ENCODE measurements at places on chromosomes 2 and 18. TPM values are rescaled to one million over a fixed set of nuclear protein-coding genes. Genes with fewer than 3 reads are reported as not detected.

DNA sequence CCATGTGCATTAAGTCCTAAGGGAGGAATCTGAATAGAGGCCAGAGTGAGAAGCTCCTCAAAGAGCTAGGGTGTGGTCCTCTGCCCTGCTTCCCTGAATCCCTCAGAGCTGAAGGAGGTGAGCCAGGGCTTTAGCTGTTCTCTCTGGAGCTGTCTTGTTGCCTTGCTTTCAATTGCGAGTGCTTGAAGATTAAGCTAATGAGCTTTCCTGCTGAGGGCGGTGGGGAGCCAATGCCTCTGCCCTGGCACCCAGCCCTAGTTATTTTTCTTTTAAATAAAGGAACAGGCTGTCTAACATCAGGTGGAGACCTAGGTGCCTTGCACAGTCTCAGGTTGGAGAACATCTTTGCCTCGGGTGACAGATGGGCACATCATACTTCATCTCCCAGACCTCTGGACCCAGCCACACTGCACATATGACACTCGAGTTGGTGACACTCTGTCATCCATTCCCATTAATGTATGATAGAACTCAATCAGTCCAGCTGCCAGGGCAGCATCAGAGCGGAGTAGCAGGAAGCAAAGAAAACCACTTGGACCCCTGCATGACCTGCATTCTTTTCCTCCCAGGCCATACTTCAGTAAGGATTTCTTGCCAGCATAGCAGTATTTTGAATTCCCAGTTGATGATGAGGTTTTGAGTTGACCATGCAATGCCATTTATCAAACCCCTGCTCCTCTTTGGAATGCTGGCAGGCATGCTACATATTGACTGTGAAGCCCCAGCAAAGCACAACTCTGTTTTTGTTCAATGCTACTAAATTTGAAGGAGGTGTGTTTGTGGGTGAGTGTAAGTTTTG, 292.7 kb downstream of the RNF144A start:
- no peak for DNase-seq

GRCh38 chr2:223950448-223951347, 5.6 kb upstream of the WDFY1 start:
- no peak for DNase-seq

ALK gene
- total RNA-seq, result 0.24 TPM

DNA sequence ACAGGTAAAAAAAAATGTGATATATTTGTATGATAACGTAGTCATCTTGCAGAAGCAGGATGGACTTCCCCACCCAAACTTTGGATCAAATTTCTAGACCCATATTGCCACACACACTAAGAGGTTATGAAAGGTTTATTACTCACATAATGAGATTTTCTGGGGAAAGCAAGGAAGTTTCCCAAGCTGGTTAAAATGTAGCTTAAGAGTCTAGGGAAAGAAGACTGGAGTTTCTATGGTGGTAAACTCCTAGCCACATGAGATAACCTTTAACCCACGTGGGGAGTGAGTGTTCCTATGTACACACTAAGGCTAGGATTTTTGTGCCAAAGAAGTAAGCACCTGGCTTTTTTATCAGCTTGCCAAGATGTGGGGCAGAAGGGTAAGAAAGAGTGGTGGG, 335.7 kb upstream of the UBE2E3 start:
- no peak for DNase-seq

DNA sequence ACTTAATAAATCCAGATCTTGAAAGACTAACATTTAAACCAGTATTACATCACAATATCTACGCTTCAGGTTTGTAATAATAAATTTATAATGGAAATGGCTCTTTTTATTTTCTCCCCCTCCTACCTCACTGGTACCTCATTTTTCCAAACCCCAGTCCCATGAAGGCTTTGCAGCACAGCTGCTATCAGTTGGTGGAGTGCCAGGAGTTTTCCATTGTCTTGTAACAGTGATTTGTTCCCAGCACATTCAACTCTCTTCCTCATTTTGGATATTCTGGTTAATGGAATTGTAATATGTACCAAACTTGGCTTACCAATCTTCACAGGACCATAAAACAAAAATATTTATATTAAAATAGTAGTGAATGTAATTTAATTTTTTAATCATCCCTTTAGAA, 91.2 kb downstream of the VRK2 start:
- DNase-seq, result no peak

STARD6 gene
- not detected for total RNA-seq

- DNase-seq, result no peak
Measured at GRCh38 chr18:22446325-22446724, 28.6 kb upstream of the CTAGE1 start.

- DNase-seq, result no peak
Measured at GRCh38 chr2:198351647-198352046, 547.3 kb downstream of the PLCL1 start.

GRCh38 chr18:11309172-11309571, 159.8 kb upstream of the PIEZO2 start:
- DNase-seq, result no peak

CCDC148 gene
- total RNA-seq, result 5.7 TPM

TXNDC2 gene
- total RNA-seq, result 0.55 TPM

DNA sequence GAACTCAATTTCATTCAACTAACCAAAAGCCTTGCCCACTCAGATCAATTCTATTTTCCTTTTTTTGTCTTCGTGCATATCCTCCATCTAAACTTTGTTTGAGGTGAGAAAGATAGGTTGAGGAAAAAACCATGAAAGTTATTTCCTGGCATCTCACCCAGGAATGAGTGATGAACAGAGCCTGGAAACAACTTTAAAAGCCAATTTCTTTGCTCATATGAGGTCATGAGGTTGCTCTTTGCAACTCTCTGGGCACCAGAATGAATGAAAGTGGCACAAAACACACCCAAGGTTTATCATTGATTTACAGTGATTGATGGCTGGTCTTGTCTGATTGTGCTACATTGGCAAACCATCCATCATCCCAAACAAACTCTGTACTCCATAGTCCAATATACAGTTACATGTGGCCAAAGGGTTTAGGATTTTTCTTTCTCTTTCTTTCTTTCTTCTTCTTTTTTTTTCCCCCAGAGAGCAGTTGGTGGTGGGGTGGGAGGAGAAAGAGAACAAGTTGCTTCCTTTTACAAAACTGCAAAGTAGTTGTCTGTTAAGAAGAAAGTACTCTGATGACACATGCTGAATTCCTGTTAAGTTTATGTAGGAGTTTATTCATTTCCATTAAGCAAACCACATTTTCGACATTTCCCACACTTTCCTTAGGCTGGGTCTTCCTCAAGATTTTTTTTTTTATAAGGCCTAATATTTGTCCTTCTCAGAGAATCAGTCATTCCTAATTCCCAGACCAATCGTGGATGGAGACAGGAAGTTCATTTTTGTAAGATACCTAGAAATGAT, 575.9 kb upstream of the ZEB2 start:
- no peak for DNase-seq

DNA sequence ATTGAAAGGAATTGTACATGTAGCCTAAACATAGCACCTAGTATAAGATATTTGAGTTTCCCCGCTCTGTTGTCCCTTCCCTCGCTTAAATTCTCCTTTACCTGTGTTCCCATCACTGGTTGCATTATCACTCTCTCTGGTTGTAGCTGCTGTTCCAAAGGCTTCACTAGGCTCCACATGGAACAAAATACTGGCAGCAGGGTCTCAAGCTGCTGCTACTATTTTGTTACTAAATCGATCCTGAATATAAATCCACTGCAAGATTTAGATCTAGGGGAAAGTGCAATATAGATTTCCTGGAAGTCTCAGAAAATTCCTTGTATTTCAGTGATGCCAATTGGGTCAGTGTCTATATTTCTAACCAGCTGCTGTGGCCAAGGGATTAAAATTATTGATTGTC, 443.5 kb downstream of the SATB2 start:
- no peak for DNase-seq

- peak; percentile 84 for DNase-seq
Measured at GRCh38 chr2:36597532-36598377, at the start of gene FEZ2. Gene FEZ2 (minus strand): TSS chr2:36598168. CDS start chr2:36598142, 26 bp downstream.

DNA sequence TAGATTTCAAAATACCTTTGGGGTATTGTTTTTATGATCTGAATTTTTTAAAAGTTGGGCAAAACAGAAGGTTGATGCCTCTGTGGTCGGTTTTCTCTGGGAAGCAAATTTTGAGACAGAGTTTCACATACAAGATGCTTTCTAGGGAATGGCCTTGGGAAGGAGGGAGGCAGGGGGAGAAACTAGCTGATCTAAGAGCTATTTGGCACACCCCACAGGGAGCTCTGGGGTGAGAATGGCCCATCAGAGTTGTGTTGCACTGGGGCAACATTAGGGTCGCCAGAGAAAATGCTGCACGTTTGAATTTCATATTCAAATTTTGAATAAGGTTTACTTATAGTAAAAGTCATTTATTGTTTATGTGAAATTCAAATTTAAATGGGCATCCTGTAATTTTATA, 11.9 kb upstream of the ADAM23 start:
- DNase-seq, result no peak

GRCh38 chr2:62306751-62307468, 111.0 kb downstream of the B3GNT2 start:
- no peak for DNase-seq

DNA sequence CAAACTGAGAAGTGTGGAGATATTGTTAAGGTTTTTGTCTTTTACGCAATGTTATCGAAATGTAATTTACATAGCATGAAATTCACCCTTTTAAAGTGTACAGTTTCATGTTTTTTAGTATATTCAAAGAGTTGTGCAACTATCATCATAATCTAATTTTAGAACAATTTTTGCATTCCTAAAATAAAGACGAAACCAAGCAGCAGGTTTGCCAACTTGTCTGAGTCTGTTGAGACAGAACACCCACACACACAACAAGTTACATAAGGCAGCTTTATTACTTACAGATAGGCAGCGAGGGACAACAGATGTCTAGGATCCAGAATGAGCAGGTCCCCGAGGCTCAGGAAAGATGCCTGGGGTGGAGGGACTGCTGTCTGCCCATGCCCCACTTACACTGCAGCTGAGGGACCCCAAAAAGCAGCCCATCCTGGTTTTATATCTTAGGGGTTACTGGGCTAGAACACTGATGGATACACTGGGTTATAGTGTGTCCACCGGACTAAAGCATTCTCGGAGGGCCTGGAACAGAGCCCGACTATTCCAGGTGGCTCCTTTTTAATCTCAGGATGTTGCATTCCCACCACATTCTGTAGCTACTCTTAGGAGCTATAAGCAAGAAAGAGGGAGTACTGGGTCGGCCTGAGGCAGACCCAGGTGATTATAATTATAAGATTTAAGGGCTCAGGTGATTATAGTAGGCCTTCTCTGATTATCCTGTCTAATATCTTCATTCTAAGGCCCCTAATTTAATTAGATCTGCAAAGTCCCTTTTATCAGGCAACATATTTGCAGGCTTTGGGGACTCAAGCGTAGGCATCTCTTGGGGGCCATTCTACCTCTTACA, 150.2 kb upstream of the DOK6 start:
- DNase-seq, result no peak

ERBB4 gene
- total RNA-seq, result 0.38 TPM

GRCh38 chr2:189091253-189091652, 88.3 kb downstream of the COL5A2 start:
- DNase-seq, result no peak

DNA sequence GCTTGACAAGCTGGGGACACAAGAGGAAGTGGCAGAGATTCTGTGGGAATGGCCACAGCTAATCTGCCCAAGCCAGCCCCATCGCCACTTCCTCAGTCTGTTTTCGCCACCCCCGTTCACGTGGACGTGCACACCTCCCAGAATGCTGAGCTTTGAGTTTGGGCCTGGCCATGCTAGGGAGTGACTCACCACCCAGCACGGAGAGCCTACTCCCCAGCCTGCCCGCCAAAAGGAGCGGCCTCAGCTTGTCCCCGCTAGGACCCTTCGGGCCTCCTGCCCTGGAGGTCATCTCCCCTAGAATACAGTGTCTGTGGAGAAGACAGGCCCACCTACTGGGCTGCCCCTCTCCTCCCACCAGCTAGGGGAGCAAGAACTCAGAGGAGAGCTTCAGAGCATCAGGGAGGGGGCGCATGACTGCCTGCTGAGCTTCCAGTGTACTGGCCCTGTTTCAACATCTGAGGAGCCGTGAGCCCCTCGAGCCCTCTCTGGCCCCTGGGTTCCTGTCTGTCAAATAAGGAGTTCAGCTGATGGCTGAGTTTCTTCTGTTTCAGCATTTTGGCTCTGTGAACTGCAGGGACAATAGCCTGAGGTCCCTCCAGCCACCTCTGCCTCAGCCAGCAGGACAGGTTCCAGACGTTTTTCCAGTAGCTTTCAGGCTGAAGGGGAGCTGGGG, 5.1 kb downstream of the SLC35F6 start:
- DNase-seq, result peak; percentile 40

DNA sequence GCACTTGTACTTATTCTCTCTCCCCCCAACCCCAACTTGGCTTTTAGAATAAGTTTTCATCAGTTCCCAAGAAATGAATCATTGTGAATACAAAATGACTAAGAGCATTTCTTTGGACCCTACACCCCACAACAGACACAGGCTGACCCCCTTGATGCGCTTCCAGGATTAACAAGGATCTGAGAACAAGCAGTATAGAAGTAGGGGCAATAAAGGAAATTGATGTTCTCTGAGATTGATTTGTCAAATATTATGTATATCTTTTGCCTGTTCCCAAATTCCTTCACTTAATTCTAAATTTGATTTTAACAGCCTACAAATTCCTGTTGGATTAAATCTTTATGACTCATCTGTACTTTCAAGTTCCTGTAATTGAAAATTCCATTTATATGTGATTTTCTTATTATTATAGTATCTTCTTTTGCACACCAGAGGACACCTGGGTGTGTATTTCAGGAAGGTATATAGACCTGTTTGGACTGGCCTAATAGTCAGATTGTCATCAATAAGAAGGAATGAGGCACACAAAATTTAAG, 10.2 kb upstream of the PTPN4 start:
- no peak for DNase-seq

- DNase-seq, result peak; percentile 36
Measured at GRCh38 chr2:23404426-23404825, 19.4 kb downstream of the KLHL29 start.

- DNase-seq, result no peak
Measured at GRCh38 chr18:42784632-42785031, 330.9 kb downstream of the RIT2 start.

DNA sequence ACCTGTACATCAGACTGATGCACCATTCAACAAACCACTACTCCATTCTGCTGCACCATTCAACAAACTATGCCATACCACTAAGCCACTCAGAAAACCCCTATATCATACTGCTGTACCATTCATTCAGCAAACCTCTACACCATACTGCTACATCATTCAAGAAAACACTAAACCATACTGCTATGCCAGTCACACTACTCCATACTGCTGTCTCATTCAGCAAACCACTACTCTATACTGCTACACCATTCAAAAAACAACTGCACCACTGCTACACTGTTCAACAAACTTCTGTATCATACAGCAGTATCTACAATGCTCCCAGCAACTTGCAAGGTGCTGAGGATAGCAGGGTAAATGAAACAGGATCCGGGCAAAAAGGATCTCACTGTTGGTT, 12.9 kb upstream of the SLC1A4 start:
- DNase-seq, result no peak

DNA sequence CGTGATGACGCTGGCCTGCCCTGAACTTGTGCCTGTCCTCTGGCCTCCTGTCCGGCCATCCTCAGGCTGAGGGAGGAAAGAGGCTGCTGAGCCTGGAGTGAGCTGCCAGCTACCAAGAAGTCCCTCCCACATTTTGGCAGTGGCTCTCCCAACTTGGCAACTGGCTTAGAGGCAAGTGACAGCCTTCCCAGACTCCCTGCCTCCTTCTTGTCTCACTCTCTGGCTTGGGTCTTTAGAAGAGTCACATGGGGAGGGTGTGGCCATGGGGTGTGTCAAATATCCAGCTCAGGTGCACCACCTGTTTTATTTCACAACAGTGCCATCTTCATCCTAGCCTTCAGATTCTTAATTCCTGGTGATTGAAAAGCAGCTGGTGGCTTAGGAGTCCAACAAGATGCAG, 222.9 kb downstream of the PRKCE start:
- no peak for DNase-seq

CDH19 gene
- total RNA-seq, result 1.3 TPM

RAMP1 gene
- total RNA-seq, result 36.6 TPM

All from ovary (tissue), 10 donors.